ENCODE measurements at places on chromosomes 16 and 17.
A peak's percentile ranks its signal among the peaks of the same experiment; 100 is the strongest.

DNA sequence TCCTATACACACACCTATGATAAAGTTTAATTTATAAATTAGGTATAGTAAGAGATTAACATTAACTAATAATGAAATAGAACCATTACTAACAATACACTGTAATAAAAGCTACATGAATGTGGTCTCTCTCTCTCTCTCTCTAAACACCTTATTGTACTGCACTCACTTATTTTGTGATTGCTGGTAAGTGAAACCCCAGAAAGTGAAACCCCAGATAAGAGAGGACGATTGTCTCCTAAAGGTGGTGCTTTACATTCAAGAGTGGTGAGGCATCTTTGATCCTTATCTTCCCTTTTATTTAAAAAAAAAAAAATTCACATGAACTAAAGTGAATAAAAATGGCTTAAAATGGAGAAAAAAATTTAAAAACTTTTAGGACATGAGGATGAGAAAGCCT lies 80.1 kb upstream of the TRAP1 start:
- no peak for DNase-seq

DNA sequence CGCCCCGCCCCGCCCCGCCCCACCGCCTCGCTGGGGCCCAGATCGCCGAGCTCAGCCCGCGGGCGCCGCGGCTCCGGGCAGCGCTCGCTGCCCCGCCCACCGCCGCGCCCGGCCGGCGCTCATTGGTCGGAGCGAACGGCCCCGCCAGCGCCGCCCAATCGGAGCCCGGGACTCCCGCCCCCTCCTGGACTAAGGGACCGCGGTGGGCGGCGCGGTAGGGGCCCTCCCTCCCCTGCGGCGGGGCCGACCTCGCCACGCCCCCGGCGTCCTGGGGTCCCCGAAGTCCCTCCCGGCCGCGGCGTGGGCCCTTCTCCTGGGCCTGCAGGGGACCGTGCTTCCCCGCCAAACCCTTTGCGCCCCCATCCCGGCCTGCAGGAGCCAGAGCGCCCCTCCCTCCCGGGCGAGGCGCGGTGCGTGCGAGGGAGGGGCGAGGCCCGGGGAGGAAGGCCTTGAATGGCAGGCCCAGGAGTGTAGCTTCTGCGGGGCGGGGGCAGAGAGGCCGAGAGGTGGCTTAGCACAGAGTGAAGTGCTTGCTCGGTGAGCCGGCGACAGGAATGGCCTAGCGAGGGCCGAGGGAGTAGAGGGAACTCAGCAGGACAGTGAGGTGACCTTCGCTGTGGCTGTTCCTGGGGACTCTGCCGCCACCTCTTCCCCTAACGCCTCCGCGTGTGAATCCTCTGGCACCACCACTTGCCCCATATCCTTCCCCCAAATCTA lies at the start of gene CAMKK1:
Gene CAMKK1, minus strand, starts transcription at position 51 of the 717 bp plus-strand sequence. CDS start 7,366 bp downstream, outside the sequence.
- DNase-seq = no peak

- DNase-seq = no peak
Observed at GRCh38 chr17:17682293-17682736, 1.1 kb downstream of the RAI1 start.

DNA sequence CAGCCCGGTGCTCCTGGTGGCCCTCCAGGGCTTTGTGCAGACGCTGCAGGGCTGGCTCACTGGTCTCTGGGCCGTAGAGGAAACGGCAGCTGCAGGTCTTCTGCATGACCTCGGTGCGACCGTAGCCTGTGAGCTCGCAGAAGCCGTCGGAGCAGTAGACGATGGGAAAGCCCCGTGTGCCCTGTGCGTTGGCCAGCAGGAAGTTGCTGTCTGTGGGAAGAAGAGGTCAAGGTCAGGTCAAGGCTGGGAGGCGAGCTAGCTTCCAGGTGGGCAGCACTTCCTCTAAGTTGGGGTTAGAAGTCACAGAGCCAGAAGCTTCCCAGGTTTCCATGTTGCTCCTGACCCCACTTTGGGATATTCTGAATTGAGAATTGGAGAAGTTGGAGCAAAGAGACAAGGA lies 2.1 kb downstream of the KCNH4 start:
- no peak for DNase-seq

DNA sequence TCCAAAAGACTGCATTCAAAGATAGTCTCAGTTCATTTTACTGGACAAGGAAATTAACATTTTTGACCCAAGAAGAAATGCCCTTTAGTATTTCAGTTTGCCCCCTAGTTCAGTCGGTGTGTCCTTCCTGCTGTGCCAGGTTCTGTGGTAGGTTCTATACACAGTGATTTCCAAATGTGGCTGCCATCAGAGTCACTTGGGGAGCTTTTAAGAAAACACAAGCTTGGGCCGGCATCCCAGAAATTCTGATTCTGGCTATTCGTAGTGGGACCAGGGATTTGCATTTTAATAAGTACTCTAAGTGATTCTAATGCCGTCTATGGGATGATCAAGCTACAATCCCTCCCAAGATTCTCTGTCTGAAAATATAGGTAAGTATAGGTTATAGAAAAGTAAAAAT lies 10.2 kb downstream of the RSPRY1 start:
- DNase-seq = no peak

- no peak for DNase-seq
Observed at GRCh38 chr16:27430512-27430911, 28.5 kb downstream of the IL21R start.

DNA sequence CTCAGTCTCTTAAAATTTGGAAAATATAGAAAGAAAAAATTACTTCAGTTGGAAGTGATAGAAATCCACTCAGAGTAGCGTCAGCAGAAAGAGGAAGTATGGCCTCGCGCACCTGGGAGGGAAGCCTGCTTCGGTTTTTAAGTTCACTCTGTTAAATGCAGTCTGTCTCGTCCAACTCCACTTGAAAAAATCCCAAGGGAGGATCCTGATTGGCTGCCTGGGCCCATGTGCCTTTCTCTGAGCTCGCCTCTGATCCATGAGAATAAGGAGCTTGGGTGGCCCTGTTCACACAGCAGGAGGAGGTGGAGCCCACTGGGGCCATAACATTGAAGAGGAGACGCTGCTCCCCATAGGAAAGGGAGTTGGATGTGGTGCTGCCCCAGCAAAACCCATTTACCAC lies 40.7 kb downstream of the DNAJA2 start:
- no peak for DNase-seq

GRCh38 chr16:61323456-61323855 lies 712.8 kb downstream of the CDH8 start:
- no peak for DNase-seq

GRCh38 chr16:9119795-9120194 lies 28.4 kb downstream of the HAPSTR1 start:
- DNase-seq = peak; percentile 72

- no peak for DNase-seq
Observed at GRCh38 chr17:18946536-18946935, 5.4 kb upstream of the SLC5A10 start.

DNA sequence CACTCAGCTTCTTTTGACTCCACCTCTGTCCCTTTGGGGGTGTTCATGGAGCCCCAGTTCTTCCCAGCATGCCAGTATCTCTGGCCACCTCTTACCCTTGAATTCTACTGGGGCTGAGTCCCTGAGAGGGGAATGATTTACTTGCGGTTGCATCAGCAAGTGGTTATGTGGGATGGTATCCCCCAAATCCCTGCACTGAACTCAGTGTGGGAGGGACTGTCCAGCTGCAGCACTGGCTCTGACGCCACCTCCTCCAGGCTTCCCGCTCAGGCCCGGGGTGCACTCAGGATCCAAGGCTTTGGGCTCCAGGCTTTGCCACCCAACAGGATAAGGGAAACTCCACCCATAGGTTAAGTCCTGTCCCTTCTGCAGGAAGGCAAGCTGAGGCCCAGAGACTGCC lies 21.1 kb upstream of the BRD7 start:
- DNase-seq = no peak

GRCh38 chr16:4415538-4416199 lies 727 bp downstream of the CORO7 start:
- DNase-seq = no peak

DNA sequence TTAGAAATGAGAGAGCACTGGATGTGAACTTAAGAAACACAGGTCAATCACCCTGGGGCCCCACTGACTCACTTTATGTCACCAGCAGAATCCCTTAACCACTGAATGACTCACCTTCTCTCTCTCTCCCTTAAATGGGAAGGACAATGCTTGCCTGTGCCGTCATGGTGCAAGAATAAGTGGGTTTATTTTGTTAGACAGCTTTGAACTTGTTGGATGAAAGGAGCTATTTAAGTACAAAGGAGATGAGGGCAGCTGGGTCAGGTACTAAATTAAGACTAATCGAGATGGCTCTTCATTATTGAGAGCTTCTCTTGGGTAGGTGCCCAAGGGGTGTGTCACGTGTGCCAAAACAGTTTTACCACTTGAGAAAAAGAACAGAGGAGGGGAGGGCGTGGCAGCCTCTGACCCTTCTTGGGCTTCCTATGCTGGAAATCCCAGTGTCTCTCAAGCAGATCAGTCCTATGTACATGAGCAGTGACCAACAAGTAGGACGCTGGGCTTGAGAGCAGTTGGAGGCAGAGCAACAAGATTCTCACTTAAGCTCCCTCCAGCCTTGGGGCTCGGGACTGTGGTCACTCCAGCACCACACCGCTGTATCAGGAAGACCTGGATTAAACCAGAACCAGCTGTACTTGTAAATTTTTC lies 6.7 kb upstream of the KRT31 start:
- peak; percentile 80 for DNase-seq

- peak; percentile 52 for DNase-seq
Observed at GRCh38 chr17:15456972-15457722, 10.3 kb downstream of the CDRT4 start.

DNA sequence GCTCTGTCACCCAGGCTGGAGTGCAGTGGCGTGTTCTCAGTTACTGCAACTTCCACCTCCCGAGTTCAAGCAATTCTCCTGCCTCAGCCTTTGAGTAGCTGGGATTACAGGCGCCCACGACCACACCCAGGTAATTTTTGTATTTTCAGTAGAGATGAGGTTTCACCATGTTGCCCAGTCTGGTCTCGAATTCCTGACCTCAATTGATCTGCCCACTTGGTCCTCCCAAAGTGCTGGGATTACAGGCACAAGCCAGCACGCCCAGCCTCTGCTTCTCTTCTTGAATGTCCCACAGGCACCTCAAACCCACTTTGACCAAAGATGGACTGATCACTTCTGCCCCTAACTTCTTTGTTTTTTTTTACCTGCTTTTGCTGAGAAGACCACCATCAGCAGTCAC lies 4.6 kb upstream of the ARL5C start:
- no peak for DNase-seq

DNA sequence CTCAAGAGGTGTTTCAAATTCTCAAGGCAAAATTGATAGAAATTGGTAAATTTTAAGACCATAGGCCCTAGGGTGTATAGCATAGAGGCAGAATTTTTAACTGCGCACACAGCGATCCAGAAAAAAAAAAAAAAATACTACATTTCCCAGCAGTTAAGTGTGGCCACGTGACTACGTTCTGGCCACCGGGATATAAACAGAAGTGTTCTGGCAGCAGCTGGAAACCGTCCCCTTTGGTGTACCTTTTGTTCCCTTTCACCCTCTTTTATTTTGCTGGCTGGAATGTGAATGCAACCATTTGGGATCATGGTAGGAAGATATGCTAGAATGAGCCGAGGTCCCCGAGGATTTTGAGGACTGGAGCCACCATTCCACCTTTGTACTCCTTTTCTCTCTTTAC lies 52.7 kb upstream of the AKAP1 start:
- no peak for DNase-seq

Data from AG04449 (cell line).